ENCODE measurements at places on chromosomes 4 and X.

GRCh38 chr4:122331195-122331594 lies 47.6 kb upstream of the ADAD1 start:
- DNase-seq: no peak

GRCh38 chrX:55801811-55802210 lies 84.3 kb downstream of the RRAGB start:
- no peak for DNase-seq

- DNase-seq: no peak
Measured at GRCh38 chrX:55039471-55039870, 8.7 kb upstream of the ALAS2 start.

- no peak for DNase-seq
Measured at GRCh38 chr4:29052266-29052665, 1667.9 kb upstream of the PCDH7 start.

DNA sequence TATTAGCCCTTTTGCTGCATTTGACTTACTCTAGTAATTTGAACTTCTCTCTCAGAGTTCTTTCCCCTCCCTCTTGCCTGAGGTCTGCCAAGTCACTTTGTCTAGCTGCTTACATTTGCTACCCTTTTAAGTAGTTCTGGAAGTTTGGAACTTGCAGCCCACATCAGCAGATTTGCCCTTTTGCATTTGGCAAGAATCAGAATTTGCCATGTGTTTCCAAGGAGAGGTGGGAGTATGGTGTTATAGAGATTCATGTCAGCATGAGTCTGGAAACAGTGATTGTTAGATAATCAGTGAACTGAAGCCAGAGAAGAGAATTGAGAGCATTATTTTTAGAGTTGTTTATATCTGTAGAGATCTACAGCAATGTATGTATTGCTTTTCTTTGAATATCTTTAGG lies 52.1 kb downstream of the KLHL34 start:
- DNase-seq: no peak

- DNase-seq: no peak
Measured at GRCh38 chr4:86271057-86271456, 88.8 kb downstream of the MAPK10 start.

GRCh38 chrX:30906726-30907125 lies 17.7 kb upstream of the TAB3 start:
- no peak for DNase-seq

GRCh38 chr4:17807446-17807845 lies 3.1 kb downstream of the DCAF16 start:
- DNase-seq: no peak

DNA sequence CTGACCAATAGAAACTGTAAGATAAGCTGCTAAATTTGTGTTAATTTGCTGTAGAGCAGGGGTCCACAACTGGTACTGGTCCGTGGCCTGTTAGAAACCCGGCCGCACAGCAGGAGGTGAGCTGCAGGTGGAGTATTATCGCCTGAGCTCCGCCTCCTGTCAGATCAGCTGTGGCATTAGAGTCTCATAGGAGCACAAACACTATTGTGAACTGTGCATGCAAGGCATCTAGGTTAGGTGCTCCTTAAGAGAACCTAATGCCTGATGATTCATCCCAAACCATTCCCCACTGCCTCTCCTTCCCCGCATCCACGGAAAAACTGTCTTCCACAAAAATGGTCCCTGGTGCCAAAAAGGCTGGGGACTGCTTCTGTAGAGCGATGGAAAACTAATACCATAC lies 19.7 kb downstream of the FBXW7 start:
- DNase-seq: no peak

GRCh38 chrX:12319003-12319519 lies 180.8 kb downstream of the FRMPD4 start:
- DNase-seq: no peak
